NCI-H1092 (cell line): ENCODE measurements at places on chromosomes 6 and 20.

DNA sequence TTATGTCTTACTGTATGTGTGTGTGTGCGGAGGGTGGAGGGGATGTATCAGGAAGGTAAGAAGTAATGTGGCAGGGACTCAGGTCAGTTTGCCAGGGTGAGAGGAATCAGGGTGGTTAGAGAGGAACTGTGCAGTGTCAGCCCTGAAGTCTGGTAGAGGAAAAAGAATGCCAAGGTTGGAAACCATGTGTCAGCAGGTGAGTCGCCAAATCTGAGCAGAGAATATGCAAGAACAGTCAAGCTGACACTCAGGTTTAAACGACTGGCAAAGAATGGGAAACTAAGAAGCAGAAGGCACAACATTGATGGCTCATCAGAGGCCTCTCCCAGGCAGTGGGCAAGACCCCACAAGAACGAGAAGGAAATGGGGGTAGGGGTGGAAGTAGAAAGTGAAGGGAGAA lies 107.5 kb upstream of the TBX18 start:
- no peak for DNase-seq

GRCh38 chr6:44681761-44682160 lies 294.3 kb downstream of the CDC5L start:
- DNase-seq: no peak

- no peak for DNase-seq
These were observed 148.4 kb downstream of the TBXT start for GRCh38 chr6:166019214-166019613.

DNA sequence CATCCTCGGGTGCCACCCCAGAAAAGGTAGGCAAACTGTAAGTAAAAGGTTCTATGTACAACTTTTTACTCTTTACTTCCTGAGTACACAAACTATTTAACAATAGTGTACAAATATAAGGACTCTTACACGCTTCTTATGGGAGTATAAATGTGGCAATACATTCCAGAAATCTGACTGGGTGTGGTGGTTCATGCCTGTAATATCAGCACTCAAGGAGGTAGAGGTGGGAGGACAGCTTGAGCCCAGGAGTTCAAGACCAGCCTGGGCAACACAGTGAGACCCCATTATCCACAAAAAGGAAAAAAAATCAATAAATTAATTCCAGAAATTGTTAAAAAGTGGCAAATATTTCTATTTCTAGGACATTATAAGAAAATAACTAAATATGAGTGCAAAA lies 48.9 kb downstream of the PIGU start:
- DNase-seq: no peak

GRCh38 chr20:35582741-35583404 lies 32.8 kb upstream of the SPAG4 start:
- DNase-seq: no peak

DNA sequence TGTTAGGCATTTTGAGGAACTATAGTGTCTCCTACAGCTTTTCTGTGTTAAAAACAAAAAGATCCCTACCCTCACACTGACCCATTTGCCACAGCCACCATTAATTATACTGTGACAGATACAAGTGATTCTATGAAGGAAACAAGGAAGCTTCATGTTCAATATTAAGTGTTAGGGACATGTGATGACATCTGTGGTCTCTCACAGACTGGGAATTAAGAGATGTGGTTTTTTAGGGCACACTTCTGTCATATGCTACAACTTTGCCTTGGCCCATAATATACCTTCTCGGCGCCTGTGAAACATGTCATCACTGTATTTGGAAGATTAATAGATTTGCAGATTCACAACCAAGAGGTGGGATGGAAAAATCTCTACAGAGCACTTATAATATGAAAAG lies 102.9 kb upstream of the TCF21 start:
- DNase-seq: no peak

GRCh38 chr20:31638816-31639215 lies 1.1 kb downstream of the COX4I2 start:
- no peak for DNase-seq

- no peak for DNase-seq
These were observed 99.0 kb upstream of the AKAP12 start for GRCh38 chr6:151140767-151141166.

- DNase-seq: peak; percentile 66
These were observed 26.8 kb downstream of the BHLHE23 start for GRCh38 chr20:62979876-62980373.
